Activated naive CD4-positive, alpha-beta T cell treated with anti-CD3 and anti-CD28 coated beads for 36 hours (primary cell): ENCODE measurements at places on chromosomes 4 and X. TPM values are rescaled to one million over a fixed set of nuclear protein-coding genes. Genes with fewer than 3 reads are reported as not detected.

GRCh38 chrX:10529344-10529743, 91.0 kb downstream of the MID1 start:
- H3K27me3 ChIP-seq, result no peaks in the 10 kb centered on the region
- DNase-seq, result no peak
- no peak overlapping the region for H3K4me3 ChIP-seq
- H3K36me3 ChIP-seq, result no peaks in the 10 kb centered on the region
- H3K27ac ChIP-seq, result no peak overlapping the region

- no peak overlapping the region for H3K4me3 ChIP-seq
- no peak overlapping the region for H3K27ac ChIP-seq
- H3K36me3 ChIP-seq, result no peaks in the 10 kb centered on the region
- no peaks in the 10 kb centered on the region for H3K27me3 ChIP-seq
- no peak for DNase-seq
- no peaks in the 10 kb centered on the region for H3K4me1 ChIP-seq
Measured at GRCh38 chr4:128757712-128758111, 51.8 kb upstream of the JADE1 start.

DNA sequence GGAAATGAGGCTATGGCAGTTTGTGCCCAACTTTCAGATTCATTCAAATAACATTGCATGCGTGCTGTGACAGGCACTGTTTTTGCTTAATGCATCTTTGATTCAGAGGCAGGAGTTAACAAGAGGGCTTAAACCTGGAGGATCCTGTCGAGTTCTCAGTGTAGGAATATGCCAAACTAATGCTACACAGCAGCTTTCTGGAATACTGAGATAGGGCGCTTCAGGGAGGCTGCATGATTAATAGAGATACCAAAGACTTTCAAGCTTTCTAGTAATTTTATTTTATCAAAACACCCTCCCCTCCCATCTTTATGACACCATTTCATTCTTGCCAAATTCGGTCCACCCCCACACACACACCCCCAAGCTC, 636 bp upstream of the TIMM8A start:
- H3K36me3 ChIP-seq, result peaks cover 12% of the 10 kb centered on the region
- peak overlapping the region; percentile 84 for H3K4me3 ChIP-seq
- peak overlapping the region; percentile 93 for H3K27ac ChIP-seq

GRCh38 chr4:5381961-5382441, 326.4 kb downstream of the EVC2 start:
- no peak overlapping the region for H3K4me3 ChIP-seq
- no peak overlapping the region for H3K27ac ChIP-seq
- no peaks in the 10 kb centered on the region for H3K27me3 ChIP-seq
- no peaks in the 10 kb centered on the region for H3K4me1 ChIP-seq
- DNase-seq, result no peak

DNA sequence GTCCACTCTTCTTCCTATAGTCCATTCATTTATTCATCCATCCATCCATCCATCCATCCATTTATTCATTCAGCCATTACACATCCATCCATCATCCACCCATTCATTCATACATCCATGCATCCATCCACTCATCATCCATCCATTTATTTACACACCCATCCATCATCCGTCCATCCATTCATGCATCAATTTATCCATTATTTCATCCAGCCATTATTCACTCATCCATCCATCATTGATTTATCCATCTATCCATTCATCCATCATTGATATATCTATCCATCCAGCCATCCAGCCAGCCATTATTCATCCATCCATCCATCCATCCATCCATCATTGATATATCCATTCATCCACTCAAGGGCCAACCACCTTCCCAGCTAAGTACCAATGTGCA, 12.7 kb downstream of the CPZ start:
- H3K4me1 ChIP-seq, result no peaks in the 10 kb centered on the region
- H3K36me3 ChIP-seq, result no peaks in the 10 kb centered on the region
- H3K4me3 ChIP-seq, result no peak overlapping the region
- H3K27me3 ChIP-seq, result peaks cover 4% of the 10 kb centered on the region
- H3K27ac ChIP-seq, result no peak overlapping the region

GRCh38 chr4:101222156-101222845, 125.0 kb downstream of the PPP3CA start:
- H3K36me3 ChIP-seq, result no peaks in the 10 kb centered on the region
- H3K4me3 ChIP-seq, result no peak overlapping the region
- peaks cover 8% of the 10 kb centered on the region for H3K4me1 ChIP-seq
- H3K27ac ChIP-seq, result no peak overlapping the region
- no peak for DNase-seq

DNA sequence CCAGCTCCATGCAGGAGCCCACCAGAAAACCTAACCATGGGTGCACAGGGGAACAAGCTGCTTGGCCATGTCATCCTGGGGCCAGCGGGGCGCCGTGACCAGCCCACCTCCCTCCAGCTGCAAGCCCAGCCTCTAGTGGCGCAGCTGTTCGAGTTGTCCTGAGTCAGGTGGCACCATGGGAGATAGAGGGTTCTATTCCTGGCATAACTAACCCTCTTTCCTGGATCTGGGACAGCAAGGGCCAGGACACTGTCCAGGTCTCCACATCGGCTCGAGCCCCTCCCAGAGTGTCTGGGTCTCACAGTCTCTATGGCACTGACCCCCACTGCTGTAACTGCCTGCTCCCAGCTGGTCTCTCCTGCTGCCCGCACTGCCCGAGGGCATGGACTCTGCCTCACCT, 16.7 kb downstream of the ABLIM2 start:
- H3K36me3 ChIP-seq, result no peaks in the 10 kb centered on the region
- H3K27me3 ChIP-seq, result no peaks in the 10 kb centered on the region
- H3K4me1 ChIP-seq, result no peaks in the 10 kb centered on the region
- DNase-seq, result no peak
- H3K4me3 ChIP-seq, result no peak overlapping the region

- no peak overlapping the region for H3K27ac ChIP-seq
- peaks cover 4% of the 10 kb centered on the region for H3K4me1 ChIP-seq
- no peak overlapping the region for H3K4me3 ChIP-seq
- peaks cover 7% of the 10 kb centered on the region for H3K27me3 ChIP-seq
- H3K36me3 ChIP-seq, result no peaks in the 10 kb centered on the region
- peak; percentile 13 for DNase-seq
Measured at GRCh38 chrX:123830309-123830708, 29.5 kb upstream of the XIAP start.

Gene SULT1B1
- total RNA-seq, result 4.3 TPM
